ENCODE measurements at places on chromosomes 16 and 17.

GRCh38 chr16:3020247-3020603 is at the start of gene TNFRSF12A:
Gene TNFRSF12A (plus strand): TSS chr16:3020368. CDS start chr16:3020398, 30 bp downstream.
- no peak for DNase-seq

DNA sequence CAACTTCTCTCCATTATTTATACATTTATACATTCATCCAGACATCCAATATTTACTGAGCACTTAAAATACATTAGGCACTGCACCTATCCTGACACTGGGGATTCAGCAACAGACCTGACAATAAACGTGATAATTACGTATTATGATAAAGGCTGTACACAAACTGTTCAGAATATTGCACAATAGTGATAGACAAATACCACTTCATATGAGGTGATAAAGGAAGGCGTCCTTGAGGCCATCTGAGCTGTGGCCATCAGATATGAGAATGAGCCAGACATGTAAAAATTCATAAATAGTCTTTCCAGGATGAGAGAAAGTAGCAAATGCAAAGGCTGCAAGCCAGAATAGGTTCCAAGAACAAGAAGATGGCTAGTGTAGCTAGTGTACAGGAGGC is 8.6 kb downstream of the USP32 start:
- peak; percentile 88 for DNase-seq

DNA sequence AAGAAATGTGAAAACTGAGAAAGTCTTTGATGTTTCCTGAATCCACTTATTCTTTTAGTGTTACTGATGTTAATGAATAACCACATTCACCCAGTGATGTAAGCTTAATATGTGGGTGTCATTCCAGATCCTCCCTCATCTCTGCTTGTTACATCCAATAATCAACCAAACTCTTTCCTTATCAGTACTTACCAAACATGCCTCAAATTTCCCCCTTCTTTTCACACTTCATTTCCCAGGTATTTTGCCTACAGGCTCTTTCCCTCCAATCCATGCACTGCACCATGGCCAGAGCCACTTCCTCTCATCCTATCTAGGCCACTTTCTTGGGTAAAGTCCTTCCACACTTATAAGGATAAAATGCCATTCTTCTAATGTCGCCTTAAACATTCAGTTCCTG is 451.5 kb downstream of the NPIPA7 start:
- no peak for DNase-seq

DNA sequence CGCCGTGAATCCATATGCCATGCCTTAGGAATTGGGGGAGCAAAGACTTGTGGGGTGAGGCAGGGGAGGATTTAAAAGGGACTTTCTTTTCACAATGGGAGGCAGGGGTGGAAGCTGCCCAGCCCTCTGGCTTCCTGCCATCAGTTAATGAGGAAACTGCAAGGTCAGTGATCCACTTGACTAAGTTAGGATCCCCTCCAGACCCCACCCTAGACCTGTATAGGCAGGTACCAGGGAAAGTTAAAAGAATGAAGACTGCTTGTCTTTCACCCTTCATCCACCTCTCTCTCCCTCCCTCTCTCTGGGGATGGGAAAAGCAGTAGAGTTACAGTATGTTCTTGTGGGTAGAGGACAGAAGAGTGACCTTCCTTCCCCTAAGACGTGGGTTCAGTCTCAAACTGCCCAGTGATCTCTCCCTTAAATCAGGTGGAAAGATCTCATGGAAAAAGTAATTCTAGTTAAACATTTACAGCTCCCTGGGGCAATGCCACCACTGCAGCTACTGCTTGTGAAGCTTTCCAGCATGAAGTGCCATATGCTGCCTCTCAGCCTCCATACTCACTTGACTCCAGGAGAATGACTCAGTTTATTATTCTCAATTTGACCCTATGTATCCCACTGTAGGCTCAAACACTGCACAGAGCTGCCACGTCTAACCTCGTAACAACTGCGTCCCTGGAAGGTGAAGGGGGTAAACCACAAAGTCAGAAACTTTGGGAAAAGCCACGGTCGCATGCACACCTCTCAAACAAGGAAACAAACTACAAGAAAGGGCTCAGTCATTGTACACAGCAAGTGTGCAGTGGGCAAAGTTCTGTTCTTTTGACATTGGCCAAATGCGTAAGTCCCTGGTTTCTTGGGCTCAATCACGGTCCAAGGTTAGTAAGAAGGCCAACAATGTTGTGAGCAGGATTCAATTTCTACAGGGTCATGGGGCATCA is 1.2 kb downstream of the COA3 start:
- DNase-seq, result no peak

- no peak for DNase-seq
These were observed 52.4 kb upstream of the ENDOV start for GRCh38 chr17:80362428-80363119.

DNA sequence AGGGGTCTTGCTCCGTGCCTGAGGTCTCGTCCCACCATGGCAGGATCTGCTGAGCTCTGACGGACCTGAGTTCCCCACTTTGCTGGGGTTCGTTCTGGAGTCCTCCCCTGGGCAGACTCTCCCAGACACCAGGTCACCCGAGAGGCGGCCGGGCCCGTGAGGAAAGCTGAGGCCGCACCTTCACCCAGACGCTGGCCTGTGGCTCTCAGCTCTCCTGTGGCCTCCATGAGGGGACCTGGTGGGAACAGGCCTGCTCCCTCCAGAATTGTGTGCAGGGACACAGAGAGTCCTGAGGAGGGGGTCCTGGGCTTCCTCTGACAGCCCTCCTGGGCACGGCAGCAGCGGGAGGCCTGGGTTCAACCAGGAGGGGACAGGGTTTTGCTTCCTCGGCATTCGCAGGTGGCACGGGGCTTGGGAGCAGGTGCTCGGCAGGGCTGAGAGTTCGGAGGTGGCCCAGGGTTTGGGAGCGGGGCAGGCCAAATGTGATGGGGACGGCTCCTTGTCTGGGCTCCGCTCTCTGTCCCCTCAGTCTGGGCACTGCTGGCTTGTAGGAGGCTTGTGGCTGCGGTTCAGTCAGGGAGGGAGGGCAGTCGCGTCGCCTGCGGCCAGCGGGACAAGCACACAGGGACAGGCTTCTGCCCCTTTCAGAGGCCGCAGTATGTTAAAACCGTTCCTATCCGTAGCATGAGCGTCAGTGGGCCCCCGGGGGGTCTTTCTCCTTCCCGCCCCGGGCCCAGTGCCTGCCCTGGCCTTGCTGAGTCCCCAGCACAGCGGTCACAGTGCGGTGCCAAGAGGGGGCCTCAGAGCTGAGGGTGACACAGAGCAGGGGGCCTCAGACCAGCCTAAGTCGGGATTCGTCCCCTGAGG is 8.1 kb upstream of the SNAI3 start:
- DNase-seq, result no peak

DNA sequence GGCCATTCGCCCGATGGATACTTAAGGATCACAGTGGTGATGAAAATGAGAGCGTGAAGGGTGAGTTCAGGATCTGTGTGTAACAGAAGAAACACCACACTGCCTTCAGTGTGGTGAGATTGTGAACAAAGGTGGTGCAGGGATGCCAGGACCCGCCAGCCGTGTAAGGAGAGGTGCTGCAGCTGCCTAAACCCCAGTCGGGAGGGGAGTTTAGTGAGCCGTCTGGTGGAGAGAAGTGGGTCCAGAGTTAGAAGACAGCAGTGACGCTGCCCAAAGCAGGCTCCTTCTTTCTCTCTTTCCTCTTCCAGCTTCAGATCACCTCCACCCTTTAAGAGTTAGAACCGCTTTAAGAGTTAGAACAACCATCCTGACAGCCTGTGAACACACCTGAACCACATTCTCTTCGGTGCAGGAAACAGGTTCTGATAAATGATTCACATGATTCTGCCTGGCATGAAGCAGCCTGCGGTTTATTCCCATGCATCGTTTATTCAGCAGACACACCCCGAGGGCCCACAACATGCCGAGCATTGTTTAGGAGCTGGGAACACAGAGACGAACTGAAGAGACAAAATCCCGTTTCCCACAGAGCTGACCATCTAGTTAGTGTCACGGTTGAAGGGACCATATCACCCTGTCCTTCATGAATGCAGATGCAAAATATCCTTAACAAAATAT is 84.0 kb upstream of the DNAH17 start:
- DNase-seq, result no peak

GRCh38 chr17:75342996-75343395 is 53.8 kb upstream of the SLC25A19 start:
- no peak for DNase-seq

GRCh38 chr16:71254832-71255525 is 24.5 kb upstream of the HYDIN start:
- DNase-seq, result no peak

- DNase-seq, result peak; percentile 37
These were observed 15.4 kb downstream of the FLYWCH1 start for GRCh38 chr16:2927010-2927646.

GRCh38 chr17:74730491-74731346 is 6.3 kb upstream of the RAB37 start:
- DNase-seq, result no peak

GRCh38 chr16:88566158-88566557 is 4.0 kb upstream of the ZC3H18 start:
- no peak for DNase-seq

DNA sequence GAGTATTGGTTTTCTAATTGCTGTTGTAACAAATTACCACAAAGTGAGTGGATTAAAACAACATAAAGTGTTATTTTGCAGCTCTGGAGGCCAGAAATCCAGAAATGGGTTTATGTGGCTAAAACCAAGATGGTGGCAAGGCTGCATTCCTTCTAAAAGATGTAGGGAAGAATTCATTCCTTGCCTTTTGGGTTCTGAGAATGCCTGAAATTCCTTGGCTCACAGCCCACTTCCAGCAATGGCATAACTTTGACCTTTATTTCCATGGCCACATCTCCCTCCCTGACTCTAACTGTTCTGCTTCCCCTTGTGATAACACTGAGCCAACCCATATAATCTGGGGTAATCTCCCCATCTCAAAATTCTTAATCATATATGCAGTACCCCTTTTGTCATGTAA is 269.6 kb upstream of the RPL38 start:
- DNase-seq, result no peak

GRCh38 chr17:28741358-28742349 is 2.2 kb upstream of the TRAF4 start:
- no peak for DNase-seq

DNA sequence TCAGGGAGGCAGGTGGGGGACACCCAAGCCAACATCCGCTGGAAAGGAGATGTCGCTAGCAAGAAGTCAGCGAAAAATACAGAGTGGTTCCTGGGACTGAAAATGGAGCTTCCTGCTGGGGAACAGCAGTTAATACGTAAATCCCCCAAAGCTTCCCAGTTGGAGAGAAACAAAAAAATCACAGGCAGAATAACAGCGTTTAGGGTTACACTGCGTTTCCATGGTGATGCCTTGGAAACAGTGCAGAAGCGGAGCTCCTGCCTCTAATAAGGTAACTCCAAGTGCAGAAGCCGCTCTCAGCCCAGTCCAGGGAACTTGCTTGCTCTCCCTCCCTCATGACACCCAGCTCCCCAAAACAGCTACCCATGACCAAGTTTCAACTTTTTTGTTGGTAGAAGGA is 73.4 kb downstream of the PLD6 start:
- no peak for DNase-seq

GRCh38 chr17:74960570-74961342 is 11.8 kb downstream of the HID1 start:
- no peak for DNase-seq

DNA sequence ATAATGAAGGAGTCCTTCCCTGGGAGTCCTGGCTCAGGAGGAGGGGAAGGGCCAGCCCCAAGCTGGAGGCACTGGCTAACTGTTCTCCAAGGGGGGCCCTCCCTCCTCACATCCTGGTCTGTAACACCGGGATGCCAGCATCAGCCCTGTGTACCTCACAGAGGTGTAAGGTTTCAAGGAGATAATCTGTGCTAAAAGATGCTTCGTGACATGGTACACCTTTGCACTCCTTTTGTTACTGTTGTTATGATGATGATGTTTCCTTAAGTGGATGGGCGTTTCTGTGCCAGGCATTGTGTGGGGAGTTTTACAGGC is 236.7 kb upstream of the TNRC6C start:
- peak; percentile 3 for DNase-seq

DNA sequence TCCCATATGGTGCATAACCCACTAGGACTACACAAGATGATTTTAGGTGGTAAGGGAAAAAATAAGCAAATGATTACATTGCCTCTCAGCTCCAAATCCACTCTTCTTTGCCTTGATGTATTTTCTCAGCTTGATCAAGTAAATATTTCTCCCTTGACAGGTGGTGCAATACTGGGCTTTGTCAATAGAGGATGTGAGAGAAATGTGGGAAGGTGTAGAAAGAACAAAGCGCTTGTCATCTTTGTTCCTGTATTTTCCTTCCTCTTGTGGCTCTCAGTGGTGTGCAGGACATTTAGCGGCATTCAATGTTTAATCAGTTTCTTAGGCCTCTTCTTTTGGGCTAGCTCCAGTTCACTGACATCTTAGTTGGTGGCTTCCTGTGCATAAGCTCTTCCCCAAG is 1165.8 kb upstream of the GOT2 start:
- DNase-seq, result no peak
